ENCODE measurements at places on chromosomes 5 and 9.

DNA sequence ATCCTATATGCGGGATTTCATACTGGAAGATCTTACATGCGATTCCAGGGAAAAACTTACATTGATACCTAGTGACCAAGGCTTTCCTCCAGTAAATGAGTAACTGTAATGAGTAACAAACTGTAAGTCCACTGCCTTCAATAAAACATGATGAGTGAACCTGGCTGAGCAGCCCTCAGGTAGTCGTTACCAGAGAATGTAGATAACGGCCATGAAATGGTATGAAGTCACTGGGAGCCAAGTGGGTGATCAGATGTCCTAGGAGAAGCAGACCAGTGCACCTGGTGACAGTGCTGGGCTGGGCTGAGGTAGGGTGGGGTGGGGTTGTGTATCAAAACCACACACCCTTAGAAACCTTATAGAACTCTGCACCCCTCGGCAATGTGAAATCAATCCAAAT is 203.6 kb downstream of the ALDH1A1 start:
- DNase-seq, result no peak

GRCh38 chr9:35903049-35903448 is 3.0 kb upstream of the HRCT1 start:
- DNase-seq, result no peak

DNA sequence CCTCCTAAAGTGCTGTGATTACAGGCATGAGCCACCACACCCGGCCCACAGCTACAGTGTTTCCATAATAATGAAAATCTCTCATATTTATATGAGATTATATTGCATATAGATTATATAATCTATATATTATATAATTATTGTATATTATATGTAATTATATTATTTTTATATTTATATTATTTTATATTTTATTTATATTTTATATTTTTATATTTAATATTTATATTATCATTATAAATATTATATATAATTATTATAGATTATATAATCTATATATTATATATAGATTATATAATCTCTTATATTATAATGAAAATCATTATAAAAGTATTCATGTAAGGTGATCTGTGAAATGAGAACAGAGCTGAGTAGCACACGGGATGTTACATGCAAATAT is 11.5 kb downstream of the ANKRD18B start:
- DNase-seq, result no peak

- DNase-seq, result no peak
Observed at GRCh38 chr9:101626295-101626694, 31.5 kb upstream of the PPP3R2 start.

DNA sequence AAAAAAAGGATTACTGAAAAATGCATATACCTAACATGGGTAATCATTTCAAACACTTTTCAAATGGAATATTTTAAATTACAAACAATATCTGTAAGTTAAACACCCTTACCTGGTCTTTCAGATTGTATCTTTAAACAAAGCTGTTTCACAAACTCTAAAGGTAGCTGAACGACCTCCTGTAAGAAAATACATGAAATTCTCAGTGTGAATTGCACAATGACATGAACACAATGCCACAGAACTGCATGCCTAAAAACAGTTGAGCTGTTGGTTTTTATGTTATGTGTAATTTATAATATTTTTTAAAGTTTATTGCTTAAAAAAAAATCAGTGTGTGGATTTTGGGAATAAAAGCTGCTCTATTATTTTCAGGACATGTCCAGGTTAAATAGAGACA is 17.5 kb downstream of the IPPK start:
- DNase-seq, result no peak

GRCh38 chr5:27472000-27472763 is 433.8 kb upstream of the CDH9 start:
- no peak for DNase-seq

GRCh38 chr9:70478963-70479641 is 64.6 kb upstream of the KLF9 start:
- no peak for DNase-seq

GRCh38 chr9:114412048-114412683 is 24.4 kb upstream of the AKNA start:
- DNase-seq, result no peak

DNA sequence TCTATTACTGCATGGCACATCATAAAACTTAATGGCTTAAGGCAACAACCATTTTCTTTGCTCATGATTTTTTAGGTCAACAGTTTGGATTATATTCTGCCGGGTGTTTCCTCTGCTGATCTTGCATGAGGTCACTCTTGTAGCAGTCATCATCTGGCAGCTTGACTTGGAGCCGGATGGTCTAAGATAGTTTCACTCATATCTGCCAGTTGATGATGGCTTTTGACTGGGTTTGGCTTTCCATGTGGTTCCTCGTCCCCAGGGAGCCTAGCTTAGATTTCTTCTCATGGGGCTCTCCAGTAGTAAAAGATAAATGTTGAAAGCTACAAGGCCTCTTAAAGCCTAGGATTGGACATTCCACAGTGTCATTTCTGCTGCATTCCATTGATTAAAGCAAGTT is 27.4 kb downstream of the LNPEP start:
- no peak for DNase-seq

- no peak for DNase-seq
Observed at GRCh38 chr5:172950176-172950965, 8.9 kb upstream of the RPL26L1 start.

GRCh38 chr5:40141418-40141817 is 538.3 kb upstream of the PTGER4 start:
- DNase-seq, result no peak

DNA sequence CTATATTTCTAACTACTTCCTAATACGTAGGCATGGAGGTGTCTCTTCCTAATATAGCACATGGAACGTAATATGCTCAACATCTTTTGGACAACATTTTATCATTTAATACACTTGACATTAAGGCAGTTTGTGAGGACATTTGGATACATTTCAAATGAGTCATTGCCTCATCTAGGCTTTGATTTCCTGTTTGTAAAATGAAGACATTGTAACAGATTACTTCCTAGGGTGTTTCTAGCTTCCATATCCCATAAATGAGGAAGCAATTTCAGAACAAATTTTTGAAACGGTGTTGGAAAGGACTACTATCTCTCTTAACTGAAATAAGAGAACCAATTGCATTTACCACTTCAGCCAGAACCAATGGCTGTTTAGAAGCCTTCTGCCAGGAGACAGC is 38.7 kb downstream of the SLC28A3 start:
- DNase-seq, result no peak

- no peak for DNase-seq
Observed at GRCh38 chr9:36862206-36863145, 171.6 kb downstream of the PAX5 start.

GRCh38 chr5:17269201-17269600 is 51.8 kb downstream of the BASP1 start:
- DNase-seq, result no peak

GRCh38 chr9:13013991-13014883 is 239.4 kb downstream of the LURAP1L start:
- DNase-seq, result no peak

GRCh38 chr5:95809414-95809960 is 13.0 kb downstream of the GLRX start:
- no peak for DNase-seq

- DNase-seq, result no peak
Observed at GRCh38 chr5:10291692-10292339, 15.9 kb downstream of the CMBL start.
